ENCODE measurements at places on chromosomes 7 and 10. TPM values are rescaled to one million over a fixed set of nuclear protein-coding genes. Genes with fewer than 3 reads are reported as not detected.

BHLHA15 gene
- total RNA-seq = 0.39 TPM

- no peak for DNase-seq
Measured at GRCh38 chr7:97017192-97018125, 7.2 kb downstream of the DLX5 start.

RNF148 gene
- total RNA-seq = not detected

- DNase-seq = no peak
Measured at GRCh38 chr7:128000854-128001265, 30.4 kb downstream of the LRRC4 start.

DNA sequence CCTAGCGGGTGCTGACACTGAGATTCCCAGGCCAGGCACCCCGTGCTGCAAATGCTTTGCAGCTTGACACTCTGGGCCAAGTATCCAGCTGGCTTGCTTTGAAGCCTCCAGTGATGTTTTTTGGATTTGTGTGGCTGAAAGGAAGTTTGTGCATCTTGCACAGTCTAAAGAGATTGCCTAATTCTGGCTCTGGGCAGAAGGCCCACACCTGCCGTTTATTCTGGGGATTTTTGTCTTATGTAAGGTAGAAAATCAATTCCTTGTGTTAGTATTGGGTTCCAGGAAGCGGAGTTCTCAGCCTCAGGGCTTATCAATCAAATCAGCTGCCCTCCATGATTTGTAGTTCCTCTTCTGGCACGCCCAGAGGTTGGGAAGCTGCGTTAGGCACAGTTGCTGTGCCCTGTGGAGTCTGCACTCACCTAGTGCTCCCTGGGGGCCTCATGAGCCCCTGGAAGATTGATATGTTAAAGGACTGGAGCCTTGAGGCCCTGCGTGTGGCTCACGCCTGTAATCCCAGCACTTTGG, 8.4 kb upstream of the PURB start:
- no peak for DNase-seq

CHRM2 gene
- total RNA-seq = not detected

SSC4D gene
- total RNA-seq = not detected

PRKG1 gene
- not detected for total RNA-seq

C7orf57 gene
- total RNA-seq = not detected

GRCh38 chr7:134328900-134329299, 12.2 kb upstream of the SLC35B4 start:
- no peak for DNase-seq

GRCh38 chr7:39453743-39454355, 112.4 kb upstream of the YAE1 start:
- DNase-seq = peak; percentile 44
